ENCODE measurements at places on chromosomes 6 and 20.

GRCh38 chr20:40961686-40962640, 66.7 kb upstream of the TOP1 start:
- no peak for DNase-seq

DNA sequence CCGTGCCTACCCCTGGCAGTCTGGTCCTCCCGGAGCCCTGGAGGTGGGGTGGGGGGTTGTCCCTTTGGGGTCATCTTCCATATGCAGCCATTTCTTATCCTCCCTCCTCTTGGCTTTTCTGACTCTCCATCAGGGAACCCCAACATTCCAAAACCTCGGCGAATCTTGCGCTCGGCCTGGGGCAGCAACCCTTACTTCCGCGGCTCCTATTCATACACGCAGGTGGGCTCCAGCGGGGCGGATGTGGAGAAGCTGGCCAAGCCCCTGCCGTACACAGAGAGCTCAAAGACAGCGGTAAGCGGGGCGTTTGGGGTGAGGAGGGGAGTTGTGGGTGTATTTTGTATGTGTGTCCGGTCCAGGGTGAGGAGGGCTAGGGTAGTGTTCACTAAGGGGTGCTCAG, 168.0 kb upstream of the RNF24 start:
- DNase-seq: no peak

DNA sequence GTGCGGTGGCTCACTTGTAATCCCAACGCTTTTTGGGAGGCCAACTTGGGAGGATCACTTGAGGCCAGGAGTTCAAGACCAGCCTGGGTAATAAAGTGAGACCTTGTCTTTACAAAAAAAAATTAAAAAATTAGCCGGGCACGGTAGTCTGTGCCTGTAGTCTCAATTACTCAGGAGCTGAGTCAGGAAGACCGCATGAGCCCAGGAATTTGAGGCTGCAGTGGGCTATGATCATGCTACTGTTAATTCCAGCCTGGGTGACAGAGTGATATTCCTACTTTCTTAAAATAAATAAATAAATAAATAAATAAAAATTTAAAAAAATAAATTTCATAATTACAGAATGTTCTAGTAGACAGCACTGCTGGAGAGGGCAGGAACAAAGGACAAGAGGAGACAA, 62.4 kb downstream of the DST start:
- DNase-seq: no peak

- no peak for DNase-seq
Measured at GRCh38 chr6:166708460-166708859, 81.4 kb upstream of the RPS6KA2 start.

DNA sequence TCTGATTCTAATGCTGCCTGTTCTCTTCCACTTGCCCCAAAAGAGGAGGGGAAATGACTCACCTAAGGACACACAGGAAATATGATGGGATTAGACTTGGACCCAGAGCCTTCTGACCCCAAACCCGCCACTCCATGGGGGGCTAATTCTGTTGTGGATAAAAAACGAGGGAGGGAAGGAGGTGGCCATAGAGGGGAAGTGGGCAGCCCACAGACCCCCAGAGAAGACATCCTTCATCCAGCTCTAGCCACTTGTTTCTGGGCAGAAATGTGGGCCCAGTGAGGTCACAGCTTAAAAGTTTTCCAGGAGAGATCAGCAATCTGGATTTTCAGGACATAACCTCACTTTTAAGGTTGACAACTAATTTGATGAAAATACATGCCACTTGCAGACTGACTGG, 202.1 kb downstream of the ANKRD60 start:
- DNase-seq: no peak

DNA sequence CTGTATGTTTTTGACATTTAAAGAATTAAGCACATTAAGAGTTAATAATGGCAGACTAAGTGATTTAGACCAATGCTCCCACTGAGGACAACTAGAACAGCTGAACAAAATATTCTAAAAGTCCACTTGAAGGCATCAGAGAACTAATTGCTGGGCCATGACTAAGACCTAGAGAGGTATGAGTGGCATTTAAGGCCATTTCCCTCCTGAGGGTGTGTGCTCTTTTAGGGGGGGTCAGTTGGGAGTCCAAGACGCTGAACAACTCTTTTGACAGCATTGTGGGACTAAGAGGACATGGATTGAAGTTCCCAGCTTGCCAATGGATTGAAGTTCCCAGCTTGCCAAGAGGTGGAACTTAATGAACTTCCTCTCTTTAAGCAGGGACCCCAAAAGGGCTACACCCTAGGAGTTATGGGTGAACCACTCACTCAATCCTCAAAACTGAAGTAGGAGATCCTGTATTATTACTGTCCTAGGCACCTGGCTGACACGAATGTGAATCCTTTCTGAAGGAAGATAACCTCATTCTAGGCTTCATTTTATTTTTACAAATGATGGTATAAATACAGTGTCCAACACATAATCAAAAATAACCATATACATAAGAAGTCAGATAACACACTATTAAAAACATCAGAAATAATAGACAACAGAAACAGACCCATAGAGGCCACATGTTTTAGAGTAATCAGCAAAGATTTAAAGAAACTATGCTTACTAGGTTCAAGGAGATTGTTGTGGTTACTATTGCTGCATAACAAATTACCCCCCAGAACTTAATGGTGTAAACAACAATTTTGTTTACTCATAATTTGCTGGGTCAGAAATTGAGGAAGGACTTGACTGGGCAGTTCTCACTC, 175.1 kb downstream of the VEGFA start:
- no peak for DNase-seq

DNA sequence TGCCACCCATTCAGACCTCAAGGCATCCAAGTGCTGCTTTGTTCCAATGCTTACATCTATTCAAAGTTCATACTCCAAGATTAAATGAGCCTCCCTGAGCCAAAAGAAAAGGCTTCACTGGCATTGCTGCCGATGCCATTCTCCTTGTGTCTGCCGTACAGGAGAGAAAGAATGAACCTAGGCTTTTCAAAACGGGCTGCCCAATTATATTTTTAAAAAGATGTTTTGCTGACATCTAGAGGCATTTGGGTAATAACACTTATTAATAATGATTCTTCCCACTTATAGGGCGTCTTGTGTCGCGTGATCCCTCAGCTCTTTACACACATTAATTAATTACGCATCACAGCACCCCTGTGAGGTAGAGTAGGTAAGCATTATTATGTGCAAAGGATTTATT, 545.6 kb downstream of the PKHD1 start:
- no peak for DNase-seq

Data from B cell (primary cell).